ENCODE measurements at places on chromosomes 6 and 20. TPM values are rescaled to one million over a fixed set of nuclear protein-coding genes. Genes with fewer than 3 reads are reported as not detected.

- no peak for DNase-seq
Observed at GRCh38 chr20:16562259-16562658, 11.0 kb downstream of the KIF16B start.

GRCh38 chr6:156912431-156912830, 135.3 kb downstream of the ARID1B start:
- no peak for DNase-seq

DNA sequence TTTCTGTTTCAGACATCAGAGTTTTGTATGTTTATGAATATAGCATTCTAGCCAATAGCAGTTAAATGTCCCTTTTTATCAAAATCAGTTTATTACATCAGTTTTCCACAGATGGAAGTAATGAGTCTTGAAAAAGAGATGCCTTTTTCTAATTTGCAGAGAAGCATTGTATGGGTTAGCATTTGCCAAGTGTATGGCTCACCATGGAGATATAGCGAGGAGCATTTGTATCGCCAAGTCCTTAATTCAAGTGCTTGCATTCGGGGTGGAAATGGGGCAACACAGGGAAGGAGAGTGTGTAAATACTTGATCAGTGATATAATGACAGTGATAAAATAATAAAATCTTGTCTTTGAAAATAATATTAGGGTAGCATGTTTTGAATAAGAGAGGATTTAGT, 42.9 kb downstream of the TXLNB start:
- DNase-seq, result no peak

GRCh38 chr6:143863771-143864170, 503 bp upstream of the ZC2HC1B start:
- DNase-seq, result no peak

DNA sequence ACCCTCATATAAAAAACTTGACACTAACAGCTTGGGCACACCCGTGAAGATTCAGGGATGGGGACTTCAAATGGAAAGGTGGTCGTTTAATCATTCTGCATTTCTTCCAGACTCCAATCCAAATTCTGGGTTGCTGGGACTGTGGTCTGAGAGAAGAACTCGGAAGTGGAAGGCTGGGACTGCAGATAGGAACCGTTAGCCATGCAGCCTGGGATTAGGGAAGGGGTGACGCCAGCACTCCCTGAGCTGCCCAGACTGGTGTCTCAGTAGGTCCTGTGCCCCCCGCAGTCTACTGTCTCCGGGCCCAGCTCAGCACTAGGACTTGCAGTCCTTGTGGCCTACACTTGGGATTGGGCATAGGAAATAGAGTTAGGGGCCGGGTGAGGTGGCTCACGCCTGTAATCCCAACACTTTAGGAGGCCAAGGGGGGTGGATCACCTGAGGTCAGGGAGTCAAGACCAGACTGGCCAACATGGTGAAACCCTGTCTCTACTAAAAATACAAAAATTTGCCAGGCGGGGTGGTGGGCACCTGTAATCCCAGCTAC, 511 bp upstream of the CLIC1 start:
- no peak for DNase-seq

GRCh38 chr6:147666255-147666654, 157.8 kb downstream of the SAMD5 start:
- no peak for DNase-seq

GRCh38 chr6:157056275-157056674, 267.0 kb downstream of the TMEM242 start:
- no peak for DNase-seq

GRCh38 chr20:2757969-2758368, 42.5 kb downstream of the CPXM1 start:
- no peak for DNase-seq

GRCh38 chr6:1587977-1588376, 21.7 kb upstream of the FOXC1 start:
- DNase-seq, result no peak

- DNase-seq, result no peak
Observed at GRCh38 chr6:161369339-161369738, 95.5 kb upstream of the AGPAT4 start.

- no peak for DNase-seq
Observed at GRCh38 chr20:17761604-17762003, 61.8 kb downstream of the BANF2 start.

DNA sequence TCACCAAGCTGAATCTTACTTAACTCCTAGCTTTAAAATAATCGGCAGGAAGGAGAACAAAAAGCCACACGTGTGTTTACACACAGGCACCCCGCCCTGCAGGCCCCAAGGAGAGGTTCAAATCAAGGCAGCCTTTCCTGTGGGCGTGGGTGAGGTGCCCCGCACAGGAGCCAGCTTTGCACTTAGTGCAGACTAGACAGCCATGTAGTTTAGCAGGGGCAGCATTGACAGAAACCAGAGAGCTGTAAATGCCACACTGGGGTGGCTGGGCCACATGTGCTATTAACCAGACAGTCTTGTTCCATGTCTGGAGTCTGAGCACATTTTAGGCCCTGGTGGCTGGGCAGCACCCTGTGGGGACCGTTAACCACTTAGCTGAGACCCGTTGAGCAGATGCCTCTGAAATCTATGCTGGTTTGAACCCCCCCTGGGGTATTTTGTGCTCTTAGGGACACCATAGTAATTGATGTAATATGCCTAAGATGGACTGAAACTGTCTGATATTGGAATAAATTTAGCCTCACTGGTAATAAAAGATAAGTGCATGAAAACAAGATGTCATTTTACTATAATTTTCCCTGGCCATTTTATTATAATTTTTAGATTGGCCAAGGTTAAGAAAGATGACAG, 106.4 kb upstream of the KCNG1 start:
- no peak for DNase-seq

- DNase-seq, result no peak
Observed at GRCh38 chr20:30921286-30922071, 336.0 kb upstream of the DEFB115 start.

DNA sequence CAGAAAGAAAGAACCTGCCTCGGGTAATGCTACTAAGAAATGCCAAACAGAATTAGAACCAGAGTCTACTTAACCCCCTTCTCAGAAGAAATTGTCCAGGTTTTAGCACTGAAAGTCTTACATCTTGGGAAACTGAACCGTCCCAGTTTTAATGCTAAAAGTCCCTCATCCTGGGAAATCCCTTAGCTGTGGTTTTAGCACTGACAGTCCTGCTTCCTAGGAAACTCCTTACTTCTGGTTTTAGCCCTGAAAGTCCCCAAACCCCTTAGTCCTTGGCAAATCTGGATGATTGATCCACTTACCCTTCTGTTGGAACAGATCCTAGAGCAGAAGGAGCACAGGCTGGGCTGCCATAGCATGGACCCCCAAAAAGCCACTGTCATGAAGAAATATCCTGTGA, 4.8 kb upstream of the TMEM14A start:
- no peak for DNase-seq

- no peak for DNase-seq
Observed at GRCh38 chr20:58552366-58552934, 37.3 kb upstream of the APCDD1L start.

DNA sequence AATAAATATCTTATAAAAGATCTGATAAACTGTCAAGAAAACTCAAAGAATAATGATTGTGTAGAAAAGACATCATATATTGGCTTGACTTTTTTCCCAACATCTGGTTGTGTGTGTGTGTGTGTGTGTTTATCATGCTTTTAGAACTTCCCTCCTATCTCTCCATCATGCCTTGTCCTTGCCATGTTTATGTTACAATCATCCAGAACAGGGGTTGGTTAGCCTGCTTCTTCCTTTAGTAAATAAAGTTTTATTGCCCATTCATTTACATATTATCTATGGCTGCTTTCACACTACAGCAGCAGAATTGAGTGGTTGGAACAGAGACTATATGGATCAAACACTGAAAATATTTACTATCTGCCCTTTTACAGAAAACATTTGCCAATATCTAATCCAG, 52.8 kb upstream of the RIPOR2 start:
- DNase-seq, result no peak

GRCh38 chr6:84625506-84625905, 138.9 kb downstream of the TBX18 start:
- DNase-seq, result no peak

GRCh38 chr6:101259505-101259904, 134.0 kb upstream of the GRIK2 start:
- no peak for DNase-seq

DNA sequence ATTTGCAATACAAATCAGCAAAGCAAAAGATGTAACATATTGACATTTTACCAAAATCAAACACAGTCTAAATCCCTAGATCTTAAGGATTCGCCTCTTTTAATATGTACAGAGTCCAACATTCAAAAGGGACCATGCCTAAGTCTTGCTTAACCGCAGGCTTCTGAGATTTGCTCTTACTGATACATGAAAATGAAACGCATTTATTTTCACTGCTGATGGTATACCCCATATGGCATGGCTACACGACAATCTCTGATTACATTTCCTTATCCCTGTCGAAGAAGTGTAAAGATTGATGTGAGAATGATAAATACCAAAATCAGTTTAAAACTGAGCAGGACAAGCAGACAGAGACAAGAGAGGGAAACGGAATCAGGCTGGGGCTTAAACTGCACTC, 75.4 kb downstream of the KIF16B start:
- DNase-seq, result no peak

DNA sequence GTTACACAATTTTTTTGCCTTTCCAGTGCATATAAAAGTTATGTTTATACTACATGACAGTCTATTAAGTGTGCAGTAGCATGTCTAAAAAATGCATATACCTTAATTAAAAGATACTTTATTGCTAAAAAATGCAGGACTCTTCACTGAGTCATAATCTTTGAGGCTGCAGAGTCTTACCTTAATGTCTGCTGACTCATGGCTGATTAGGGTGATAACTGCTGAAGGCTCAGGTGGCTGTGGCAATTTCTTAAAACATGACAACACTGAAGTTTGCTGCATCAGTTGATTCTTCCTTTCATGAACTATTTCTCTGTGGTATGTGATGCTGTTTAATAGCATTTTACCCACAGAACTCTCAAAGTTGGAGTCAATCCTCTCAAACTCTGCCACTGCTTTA, 19.1 kb downstream of the ZSCAN23 start:
- no peak for DNase-seq

GRCh38 chr20:36155629-36155971, 1.1 kb downstream of the EPB41L1 start:
- DNase-seq, result no peak

- no peak for DNase-seq
Observed at GRCh38 chr6:63883597-63883996, 248.0 kb downstream of the PHF3 start.

HSF2 gene
- total RNA-seq, result 13.9 TPM

SLC2A4RG gene
- total RNA-seq, result 69.6 TPM

TMEM217 gene
- total RNA-seq, result 5.4 TPM

TTK gene
- 6.6 TPM for total RNA-seq

CALHM4 gene
- not detected for total RNA-seq

HLA-DPB1 gene
- 14.4 TPM for total RNA-seq

CST4 gene
- total RNA-seq, result not detected

SLC17A9 gene
- 7.0 TPM for total RNA-seq

CYB5R4 gene
- 13.0 TPM for total RNA-seq

TPX2 gene
- total RNA-seq, result 27.2 TPM

ZBTB9 gene
- 18.7 TPM for total RNA-seq

AHI1 gene
- 12.6 TPM for total RNA-seq
